Posterior vena cava (tissue), 2 donors: ENCODE measurements at places on chromosomes 6 and 20. TPM values are rescaled to one million over a fixed set of nuclear protein-coding genes. Genes with fewer than 3 reads are reported as not detected.

DNA sequence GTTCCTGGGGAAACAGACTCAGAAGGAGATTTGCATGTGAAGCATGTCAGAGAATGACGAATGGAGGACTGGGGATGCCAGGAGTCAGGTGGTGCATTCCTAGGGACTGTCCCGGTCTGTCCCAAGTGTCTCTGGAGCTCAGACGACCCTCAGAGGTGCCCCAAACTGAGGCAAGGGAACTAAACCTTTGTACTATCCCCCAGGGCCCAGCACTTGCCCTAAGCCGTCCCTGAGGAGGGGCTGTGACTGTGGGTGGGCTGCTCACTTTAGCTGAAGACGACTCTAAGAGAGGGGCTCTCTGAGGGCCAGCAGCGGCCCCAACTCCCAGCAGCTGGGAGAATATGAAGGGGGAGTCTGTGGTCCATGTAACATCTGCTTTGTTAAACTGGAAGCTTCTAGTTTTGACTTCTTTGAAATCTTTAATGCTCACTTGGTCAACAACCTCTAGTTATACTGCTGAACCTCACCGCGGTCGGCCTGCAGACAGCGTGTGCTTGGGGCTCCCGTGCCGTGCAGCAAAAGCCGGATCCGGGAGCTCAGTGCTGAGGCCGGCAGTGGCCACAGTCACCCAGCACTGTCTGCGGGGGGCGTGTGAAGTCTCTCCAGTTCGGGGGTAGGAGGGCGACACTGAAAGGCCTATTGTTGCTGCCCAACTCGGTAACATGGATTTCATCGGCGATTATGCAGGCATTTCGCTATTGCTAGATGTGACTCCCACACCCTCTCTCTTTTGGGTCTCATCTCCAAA, 34.2 kb downstream of the TUBB2B start:
- DNase-seq, result no peak

EYA2 gene
- 14.4 TPM for total RNA-seq

DTD1 gene
- 23.6 TPM for total RNA-seq

HSPA1L gene
- total RNA-seq, result 1.4 TPM
